Activated naive CD8-positive, alpha-beta T cell treated with anti-CD3 and anti-CD28 coated beads for 36 hours (primary cell): ENCODE measurements at places on chromosomes 13 and 19. TPM values are rescaled to one million over a fixed set of nuclear protein-coding genes. Genes with fewer than 3 reads are reported as not detected.

GRCh38 chr13:37927561-37927960 is 58.0 kb upstream of the TRPC4 start:
- H3K27ac ChIP-seq, result no peak overlapping the region
- H3K4me3 ChIP-seq, result no peak overlapping the region
- H3K27me3 ChIP-seq, result no peaks in the 10 kb centered on the region
- no peaks in the 10 kb centered on the region for H3K36me3 ChIP-seq

DNA sequence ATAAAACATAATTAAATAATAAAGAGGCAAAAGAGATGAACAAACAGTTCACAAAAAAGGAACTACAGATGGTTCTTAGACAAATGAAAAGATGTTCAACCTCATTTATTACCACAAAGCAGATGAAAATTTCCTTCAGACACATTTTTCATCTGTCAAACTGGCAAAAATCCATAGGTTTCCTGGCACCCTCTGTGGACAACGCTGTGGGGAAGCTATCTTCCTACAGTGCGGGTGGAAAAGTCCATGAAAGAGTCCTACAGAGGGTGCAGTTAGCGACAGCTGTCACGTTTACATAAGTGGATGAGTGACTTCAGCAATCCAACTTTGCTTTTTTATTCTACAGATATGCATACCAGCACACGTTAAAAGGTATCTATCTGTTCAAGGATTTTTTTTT is 30.3 kb upstream of the PDCD5 start:
- no peak overlapping the region for H3K27ac ChIP-seq
- no peaks in the 10 kb centered on the region for H3K36me3 ChIP-seq
- no peaks in the 10 kb centered on the region for H3K4me1 ChIP-seq

The RGCC gene
- total RNA-seq, result 117 TPM

DNA sequence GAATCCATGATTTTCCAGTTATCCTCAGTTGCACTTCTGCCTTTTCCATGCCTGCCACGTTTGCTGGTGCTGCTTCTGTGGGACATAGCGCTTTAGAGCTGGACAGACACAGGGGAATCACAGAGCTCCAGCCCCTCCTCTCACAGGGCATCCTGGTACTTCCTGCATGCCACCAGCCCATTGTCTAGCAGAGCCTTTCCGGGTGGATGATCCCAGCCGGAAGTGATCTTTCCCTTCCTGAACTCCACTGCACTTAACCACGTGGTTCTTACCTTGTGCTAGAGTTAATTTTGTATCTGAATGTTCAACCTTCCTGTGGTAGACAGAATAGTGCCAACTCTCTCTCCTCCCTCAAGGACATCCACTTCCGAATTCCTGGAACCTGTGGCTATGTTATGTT is 12.6 kb upstream of the OLFM4 start:
- no peak overlapping the region for H3K4me3 ChIP-seq
- peaks cover 21% of the 10 kb centered on the region for H3K27me3 ChIP-seq
- no peak overlapping the region for H3K27ac ChIP-seq
- H3K4me1 ChIP-seq, result no peaks in the 10 kb centered on the region
- no peak for DNase-seq

The FBXO27 gene
- 1.3 TPM for total RNA-seq

DNA sequence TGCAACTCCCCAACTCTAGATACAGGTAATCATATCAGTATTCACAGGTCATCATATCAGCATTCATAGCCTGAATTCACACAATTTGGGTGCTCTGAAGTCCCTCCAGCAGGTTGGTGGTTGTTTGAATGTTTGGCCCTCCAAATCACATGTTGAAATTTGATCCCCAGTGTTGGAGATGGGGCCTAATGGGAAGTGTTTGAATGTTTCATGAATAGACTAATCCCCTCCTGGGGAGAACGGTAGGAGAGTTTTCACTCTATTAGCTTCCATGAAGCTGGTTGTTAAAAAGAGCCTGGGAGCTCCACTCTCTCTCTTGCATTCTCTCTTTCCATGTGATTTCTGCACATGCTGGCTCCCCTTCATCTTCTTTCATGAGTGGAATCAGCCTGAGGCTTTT is 288.6 kb upstream of the PCDH9 start:
- no peak overlapping the region for H3K27ac ChIP-seq
- no peak overlapping the region for H3K4me3 ChIP-seq
- H3K4me1 ChIP-seq, result no peaks in the 10 kb centered on the region
- H3K27me3 ChIP-seq, result no peaks in the 10 kb centered on the region
- no peak for DNase-seq

GRCh38 chr13:65090186-65090585 is 2139.9 kb downstream of the PCDH9 start:
- no peaks in the 10 kb centered on the region for H3K4me1 ChIP-seq
- no peak for DNase-seq
- no peak overlapping the region for H3K27ac ChIP-seq
- no peaks in the 10 kb centered on the region for H3K27me3 ChIP-seq
